ENCODE measurements at places on chromosomes 11 and 22.
A peak's percentile ranks its signal among the peaks of the same experiment; 100 is the strongest.

DNA sequence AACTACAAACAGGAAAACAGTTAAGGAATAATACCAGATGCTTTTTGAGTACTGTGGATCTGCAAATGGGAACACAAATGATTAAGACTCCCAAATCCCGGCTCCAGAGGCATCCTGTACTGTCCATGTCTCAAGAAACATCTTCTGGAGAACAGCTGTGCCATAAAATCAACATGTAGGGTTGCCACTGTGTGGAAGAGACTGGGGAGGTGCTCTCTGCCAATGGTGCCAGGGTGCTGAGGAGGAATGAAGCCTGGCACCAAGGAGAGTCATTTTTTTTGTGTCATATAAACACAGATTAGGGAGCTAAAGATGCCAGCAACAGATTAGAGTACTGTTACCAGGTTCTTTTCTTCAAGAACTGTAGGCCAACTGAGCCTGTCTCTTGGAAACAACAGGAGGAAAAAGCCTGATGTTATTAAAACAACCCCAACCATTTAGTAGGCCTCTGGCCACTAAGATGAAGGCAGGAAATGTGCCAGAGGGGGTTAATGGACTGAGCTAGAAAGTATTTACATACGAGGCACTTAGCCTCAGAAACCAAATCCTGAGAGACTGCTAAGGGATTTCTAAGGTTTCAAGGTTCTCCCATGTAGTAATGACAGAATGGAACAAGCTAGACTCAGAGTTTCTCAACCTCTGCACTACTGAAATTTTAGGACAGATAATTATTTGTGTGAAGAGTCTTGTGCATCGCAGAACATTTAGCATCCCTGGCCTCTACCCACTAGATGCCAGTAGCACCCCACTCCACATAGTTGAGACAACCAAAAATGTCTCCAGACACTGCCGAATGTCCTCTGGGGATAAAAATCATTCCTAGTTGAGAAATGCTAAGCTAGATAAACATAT, 54.6 kb upstream of the CHRM4 start:
- no peak for DNase-seq

DNA sequence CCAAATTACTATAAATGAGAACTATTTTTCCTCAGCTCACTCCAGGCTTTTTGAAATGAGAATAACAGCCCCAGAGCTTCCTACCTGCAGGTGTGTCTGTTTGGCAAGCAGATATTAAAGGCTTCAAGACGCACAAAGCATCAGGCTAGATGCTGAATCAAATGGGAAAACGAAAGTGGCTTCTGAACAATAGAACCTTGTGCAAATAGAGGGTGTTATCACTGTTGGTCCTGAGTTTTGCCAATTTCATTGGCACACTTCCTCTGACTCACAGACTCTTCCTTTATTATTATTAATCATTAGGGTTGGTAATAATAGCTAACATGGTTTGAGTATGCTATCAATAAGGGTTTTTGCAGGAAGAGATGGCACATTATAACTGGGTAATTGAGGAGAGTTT, 13.4 kb downstream of the SYT13 start:
- no peak for DNase-seq

DNA sequence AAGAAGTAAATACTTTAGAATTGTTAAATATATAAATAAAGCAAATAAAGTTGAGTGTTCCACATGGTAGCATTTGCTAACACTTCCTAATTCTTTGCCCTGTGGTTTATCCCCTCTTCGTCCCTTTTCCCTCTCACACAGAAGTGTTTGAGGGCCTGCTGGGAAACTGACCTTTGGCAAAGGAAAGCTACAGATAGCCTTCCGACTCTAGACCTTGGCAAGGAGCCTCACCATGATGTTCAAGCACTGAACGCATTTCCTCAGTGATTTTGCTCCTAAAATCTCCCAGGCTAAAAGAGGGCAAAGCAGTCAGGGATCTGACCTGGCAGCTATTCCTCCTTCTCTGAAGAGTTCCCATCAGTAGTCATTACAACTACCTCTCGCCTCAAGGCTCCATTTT, 52.5 kb upstream of the HORMAD2 start:
- no peak for DNase-seq

DNA sequence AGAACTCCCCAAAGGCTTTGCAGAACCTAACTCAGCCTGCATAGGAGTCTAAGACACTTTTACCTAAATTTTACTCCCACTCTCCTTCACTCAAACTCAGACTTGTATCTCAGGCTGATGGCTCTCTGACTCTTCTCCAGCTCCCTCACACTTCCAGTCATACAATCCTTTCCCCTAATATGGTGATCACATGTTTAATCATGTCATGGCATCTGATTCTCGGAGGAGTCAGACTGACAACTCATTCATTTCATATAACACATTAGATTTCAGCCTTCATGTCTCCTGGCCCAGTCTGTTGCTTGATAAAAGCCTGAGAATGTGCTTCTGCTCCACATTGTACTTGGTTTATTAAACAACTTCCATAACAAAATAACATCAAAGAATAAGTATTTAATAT, 1503.9 kb upstream of the TENM4 start:
- DNase-seq = no peak

DNA sequence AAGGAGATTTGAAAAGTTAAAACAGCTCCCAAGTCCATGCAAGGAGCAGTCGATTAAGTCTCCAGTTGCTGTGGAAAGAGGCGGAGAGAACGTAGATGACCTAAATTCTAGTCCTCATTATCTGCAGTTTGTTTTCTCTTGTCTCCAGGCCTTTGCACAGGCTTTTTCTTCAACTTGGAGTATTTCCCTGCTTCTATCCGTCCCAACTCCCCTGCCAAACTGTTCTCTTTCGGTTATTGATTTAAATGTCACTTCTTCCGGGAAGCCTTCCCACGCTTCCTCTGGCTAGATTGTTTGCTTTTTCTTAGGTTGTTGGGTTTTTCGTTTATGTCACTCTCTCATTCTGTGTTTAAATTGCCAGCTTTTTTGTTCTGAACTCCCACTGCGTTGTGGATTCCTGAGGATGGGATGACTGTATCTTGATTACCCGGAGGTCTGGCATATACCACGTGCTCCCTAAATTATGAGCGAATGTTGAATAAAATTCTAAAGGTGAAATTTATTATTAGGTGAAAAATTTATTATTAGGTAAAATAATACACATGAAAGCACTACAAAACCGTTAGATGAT, 463 bp downstream of the TMEM126B start:
- DNase-seq = peak; percentile 46

- peak; percentile 57 for DNase-seq
These were observed 388.4 kb downstream of the SOX6 start for GRCh38 chr11:15967966-15968365.

DNA sequence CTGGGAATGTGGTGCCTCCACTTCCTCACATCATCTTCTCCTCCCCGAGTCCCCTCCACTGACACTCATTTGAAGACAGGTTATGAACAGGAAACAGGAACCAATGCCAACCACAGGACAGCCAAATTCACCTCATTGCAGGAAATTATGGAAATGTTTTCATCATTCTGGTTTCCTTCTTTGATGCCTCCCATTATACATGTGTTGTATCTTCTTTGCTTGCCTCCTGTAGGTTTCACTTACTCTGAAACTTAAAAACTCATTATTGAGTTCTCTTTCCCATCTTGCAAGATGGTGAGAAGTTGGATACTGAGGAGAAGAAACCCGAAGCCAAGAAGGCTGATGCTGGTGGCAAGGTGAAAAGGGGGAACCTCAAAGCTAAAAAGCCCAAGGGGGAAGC, 108.5 kb downstream of the PHF21B start:
- no peak for DNase-seq

- DNase-seq = no peak
These were observed 1309.7 kb downstream of the LRRC4C start for GRCh38 chr11:40149721-40150120.

GRCh38 chr22:40289991-40290459, 56.3 kb upstream of the ADSL start:
- DNase-seq = peak; percentile 17

- no peak for DNase-seq
These were observed 22.5 kb downstream of the TMPRSS5 start for GRCh38 chr11:113683481-113684046.

- no peak for DNase-seq
These were observed 42.8 kb downstream of the SLCO2B1 start for GRCh38 chr11:75193711-75194110.

GRCh38 chr11:86753459-86753858, 46.9 kb upstream of the PRSS23 start:
- no peak for DNase-seq

DNA sequence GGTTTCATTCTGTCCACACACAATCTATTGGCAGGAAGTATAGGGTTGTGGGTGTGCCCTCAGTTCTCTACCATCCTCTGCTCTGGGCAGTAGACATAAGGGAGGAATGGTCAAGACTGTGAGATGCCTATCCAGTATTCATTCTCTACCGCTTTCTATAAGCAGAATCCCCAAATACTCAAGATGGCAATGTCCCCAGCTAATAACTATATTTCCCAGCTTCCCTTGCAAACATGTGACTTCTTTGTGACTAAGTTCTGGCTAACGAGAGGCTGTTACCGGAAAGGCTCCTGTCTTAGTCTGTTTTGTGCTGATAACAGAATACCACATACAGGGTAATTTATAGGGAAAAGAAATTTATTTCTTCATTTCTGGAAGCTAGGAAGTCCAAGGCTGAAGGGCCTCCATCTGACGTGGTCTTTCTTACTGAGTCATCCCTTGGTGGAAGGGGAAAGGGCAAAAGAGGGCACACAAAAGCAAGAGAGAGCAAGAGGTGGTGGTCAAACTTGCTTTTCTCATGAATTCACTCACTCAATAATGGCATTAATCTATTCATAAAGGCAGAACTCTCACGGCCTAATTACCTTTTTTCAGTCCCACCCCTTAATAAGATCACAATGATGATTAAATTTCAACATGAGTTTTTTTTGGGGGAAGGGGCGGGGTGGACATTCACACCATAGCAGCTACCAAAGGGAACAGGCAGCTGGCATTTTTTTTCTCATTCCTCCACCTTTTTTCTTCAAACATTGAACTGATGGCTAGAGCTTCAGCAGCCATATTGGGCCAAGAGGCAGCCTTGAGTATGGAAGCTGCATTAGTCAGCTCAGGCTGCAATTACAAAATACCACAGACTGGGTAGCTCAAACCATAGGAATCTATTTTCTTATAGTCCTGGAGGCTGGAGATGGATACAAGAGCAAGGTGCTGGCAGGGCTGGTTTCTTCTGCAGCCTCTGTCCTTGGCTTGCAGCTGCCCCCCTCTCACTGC, 109.7 kb upstream of the OR9Q1 start:
- DNase-seq = no peak

DNA sequence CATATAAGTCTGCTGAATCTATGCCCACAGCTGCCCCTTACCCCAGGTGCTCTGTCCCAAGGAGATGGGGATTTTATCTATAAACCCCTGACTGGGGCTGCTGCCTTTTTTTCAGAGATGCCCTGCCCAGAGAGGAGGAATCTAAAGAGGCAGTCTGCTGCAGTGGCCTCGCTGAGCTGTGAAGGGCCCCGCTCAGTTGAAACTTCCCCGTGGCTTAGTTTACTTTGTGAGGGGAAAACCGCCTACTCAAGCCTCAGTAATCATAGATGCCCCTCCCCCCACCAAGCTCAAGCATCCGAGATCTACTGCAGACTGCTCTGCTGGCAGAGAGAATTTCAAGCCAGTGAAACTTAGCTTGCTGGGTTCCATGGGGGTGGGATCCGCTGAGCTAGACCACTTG, 7.4 kb upstream of the SCGB1D4 start:
- DNase-seq = no peak

DNA sequence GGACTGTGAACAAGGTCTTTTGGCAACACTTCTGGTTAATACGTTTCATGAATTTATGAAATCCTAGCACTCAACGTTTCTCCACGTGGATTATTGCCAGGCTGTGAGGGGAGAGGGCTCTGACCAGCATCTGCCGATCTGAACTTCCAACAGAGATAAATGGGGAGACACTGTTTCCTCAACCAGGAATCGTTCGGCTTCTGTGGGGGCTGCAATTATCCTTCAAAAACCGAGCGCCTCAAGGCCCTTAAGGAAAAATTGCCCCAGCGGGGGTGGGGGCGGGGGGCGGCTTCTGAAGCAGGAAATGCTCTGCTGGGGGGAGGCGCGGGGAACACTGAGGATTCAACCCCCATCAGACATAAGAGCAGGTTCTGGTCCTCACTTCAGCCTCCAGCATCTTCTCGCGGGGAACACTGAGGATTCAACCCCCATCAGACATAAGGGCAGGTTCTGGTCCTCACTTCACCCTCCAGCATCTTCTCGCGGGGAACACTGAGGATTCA, 155.6 kb downstream of the BRD1 start:
- DNase-seq = no peak

DNA sequence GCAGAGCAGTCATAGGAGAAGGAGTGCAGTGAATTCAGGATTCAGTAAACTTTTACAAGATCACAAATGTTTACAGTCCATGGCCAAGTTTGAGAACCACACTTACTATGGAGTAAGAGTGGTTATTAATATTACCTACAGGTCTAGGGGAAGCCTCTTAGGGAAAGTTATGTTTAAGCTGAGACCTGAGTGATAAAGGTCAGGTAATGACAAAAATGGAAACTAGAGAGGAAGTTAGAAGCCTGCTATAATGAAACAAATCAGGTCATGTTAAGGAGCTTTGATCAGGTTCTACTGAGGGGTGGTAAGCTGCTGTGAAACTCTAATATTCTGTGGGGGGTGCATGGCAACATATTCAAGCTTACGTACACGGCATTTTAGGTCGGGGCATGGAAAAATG, 32.5 kb upstream of the SLC22A9 start:
- DNase-seq = no peak

All from suppressor macrophage treated with lipopolysaccharide for 4 hours (primary cell).